Ascending aorta (tissue), 2 donors: ENCODE measurements at places on chromosomes 7 and 10. TPM values are rescaled to one million over a fixed set of nuclear protein-coding genes. Genes with fewer than 3 reads are reported as not detected.
A peak's percentile ranks its signal among the peaks of the same experiment; 100 is the strongest.

- no peaks in the 10 kb centered on the region for H3K36me3 ChIP-seq
- no peak for DNase-seq
- H3K4me1 ChIP-seq = no peaks in the 10 kb centered on the region
- no peak overlapping the region for H3K4me3 ChIP-seq
These were observed 4.3 kb downstream of the PFKP start for GRCh38 chr10:3071405-3072198.

- H3K4me1 ChIP-seq = no peaks in the 10 kb centered on the region
- H3K27ac ChIP-seq = no peak overlapping the region
- no peak for DNase-seq
- no peaks in the 10 kb centered on the region for H3K27me3 ChIP-seq
These were observed 91.1 kb downstream of the GPR37 start for GRCh38 chr7:124674451-124674850.

DNA sequence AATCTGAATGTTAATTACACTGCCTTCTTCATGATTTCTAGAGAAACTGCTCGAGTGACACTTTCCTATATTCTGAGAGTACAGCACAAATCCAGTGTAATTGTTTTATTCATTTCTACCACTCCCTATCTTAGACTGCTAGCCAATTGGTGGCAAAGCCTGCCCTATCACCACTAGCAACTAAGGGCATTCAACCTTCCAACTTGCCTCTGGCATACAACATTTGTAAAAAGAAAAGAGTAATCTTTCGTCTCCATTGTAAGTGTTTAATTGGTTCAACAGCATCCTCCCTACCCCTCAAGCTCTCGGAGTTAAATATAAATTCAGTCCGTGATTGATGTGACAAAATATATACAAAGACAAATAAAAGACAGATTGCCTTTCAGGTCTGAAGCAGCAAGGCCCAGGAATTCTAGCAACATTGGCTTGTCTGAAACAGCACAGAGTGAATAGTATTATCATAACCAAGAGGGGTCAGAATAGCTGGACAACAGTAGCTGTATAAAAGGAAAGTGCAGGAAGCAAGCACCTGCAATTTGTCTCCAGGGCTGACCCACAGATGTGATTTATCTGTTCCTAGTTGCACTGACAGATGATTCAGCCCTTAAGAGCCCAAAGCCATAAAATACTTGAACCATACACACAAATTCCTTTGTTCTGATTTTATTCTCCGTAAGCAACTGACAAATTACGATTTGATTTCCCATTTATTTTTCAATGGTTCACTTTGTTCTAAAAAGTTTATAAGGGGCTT is 47.6 kb upstream of the ANKRD1 start:
- no peak overlapping the region for H3K27ac ChIP-seq
- no peaks in the 10 kb centered on the region for H3K36me3 ChIP-seq
- no peak overlapping the region for H3K4me3 ChIP-seq
- H3K4me1 ChIP-seq = peaks cover 6% of the 10 kb centered on the region

- H3K4me3 ChIP-seq = no peak overlapping the region
- H3K27me3 ChIP-seq = no peaks in the 10 kb centered on the region
- H3K4me1 ChIP-seq = no peaks in the 10 kb centered on the region
- H3K27ac ChIP-seq = no peak overlapping the region
- H3K36me3 ChIP-seq = no peaks in the 10 kb centered on the region
These were observed 1171.6 kb upstream of the C7orf33 start for GRCh38 chr7:147418966-147419365.

GRCh38 chr7:101386558-101387231 is 24.0 kb downstream of the COL26A1 start:
- H3K36me3 ChIP-seq = no peaks in the 10 kb centered on the region
- H3K4me3 ChIP-seq = no peak overlapping the region
- no peak overlapping the region for H3K27ac ChIP-seq
- no peaks in the 10 kb centered on the region for H3K4me1 ChIP-seq

The PSD gene
- not detected for total RNA-seq

The PON1 gene
- not detected for total RNA-seq

The FAM107B gene
- total RNA-seq = 3.7 TPM

GRCh38 chr7:106679153-106679931 is 18.4 kb upstream of the CCDC71L start:
- H3K27ac ChIP-seq = no peak overlapping the region
- no peaks in the 10 kb centered on the region for H3K36me3 ChIP-seq
- no peak overlapping the region for H3K4me3 ChIP-seq
- no peaks in the 10 kb centered on the region for H3K27me3 ChIP-seq
- H3K4me1 ChIP-seq = no peaks in the 10 kb centered on the region

DNA sequence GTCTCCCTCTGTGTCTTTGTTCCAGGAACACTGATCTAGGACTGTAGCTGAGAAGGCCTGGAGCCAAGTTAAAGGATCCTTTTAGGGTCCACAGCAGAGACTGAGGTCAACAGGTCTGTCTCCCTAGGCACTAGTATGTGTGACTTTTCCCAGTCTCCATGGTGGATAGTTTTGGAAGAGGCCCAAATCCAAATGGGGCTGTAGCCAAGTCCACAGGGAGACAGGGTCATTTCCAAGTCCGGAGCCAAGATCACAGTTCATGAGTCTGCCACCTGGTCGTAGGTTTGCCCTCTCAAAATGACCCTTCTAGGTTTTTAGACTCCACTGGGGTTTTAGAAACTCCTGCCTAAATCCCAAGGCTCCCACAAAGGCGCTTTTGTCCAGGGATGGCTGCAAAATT is 16.8 kb downstream of the ZNF277 start:
- no peaks in the 10 kb centered on the region for H3K27me3 ChIP-seq
- H3K27ac ChIP-seq = no peak overlapping the region
- no peaks in the 10 kb centered on the region for H3K4me1 ChIP-seq
- no peak for DNase-seq

GRCh38 chr10:98312822-98313221 is 44.8 kb upstream of the LOXL4 start:
- H3K4me1 ChIP-seq = peaks cover 16% of the 10 kb centered on the region
- H3K4me3 ChIP-seq = no peak overlapping the region
- DNase-seq = no peak
- no peaks in the 10 kb centered on the region for H3K27me3 ChIP-seq
- H3K27ac ChIP-seq = no peak overlapping the region

GRCh38 chr7:47100817-47101435 is 481.0 kb downstream of the TNS3 start:
- DNase-seq = no peak
- H3K27me3 ChIP-seq = no peaks in the 10 kb centered on the region
- H3K36me3 ChIP-seq = no peaks in the 10 kb centered on the region
- H3K27ac ChIP-seq = no peak overlapping the region
- no peaks in the 10 kb centered on the region for H3K4me1 ChIP-seq

- H3K36me3 ChIP-seq = peaks cover 41% of the 10 kb centered on the region
- H3K27me3 ChIP-seq = no peaks in the 10 kb centered on the region
- DNase-seq = no peak
- peak overlapping the region; percentile 48 for H3K27ac ChIP-seq
These were observed 170.4 kb downstream of the ARID5B start for GRCh38 chr10:62071846-62072281.

GRCh38 chr7:76358011-76358480 is 745 bp downstream of the YWHAG start:
- no peak for DNase-seq
- peak overlapping the region; percentile 98 for H3K27ac ChIP-seq
- peaks cover 4% of the 10 kb centered on the region for H3K4me1 ChIP-seq
- no peaks in the 10 kb centered on the region for H3K27me3 ChIP-seq
- peak overlapping the region; percentile 81 for H3K4me3 ChIP-seq
- no peaks in the 10 kb centered on the region for H3K36me3 ChIP-seq

The LIPN gene
- not detected for total RNA-seq

DNA sequence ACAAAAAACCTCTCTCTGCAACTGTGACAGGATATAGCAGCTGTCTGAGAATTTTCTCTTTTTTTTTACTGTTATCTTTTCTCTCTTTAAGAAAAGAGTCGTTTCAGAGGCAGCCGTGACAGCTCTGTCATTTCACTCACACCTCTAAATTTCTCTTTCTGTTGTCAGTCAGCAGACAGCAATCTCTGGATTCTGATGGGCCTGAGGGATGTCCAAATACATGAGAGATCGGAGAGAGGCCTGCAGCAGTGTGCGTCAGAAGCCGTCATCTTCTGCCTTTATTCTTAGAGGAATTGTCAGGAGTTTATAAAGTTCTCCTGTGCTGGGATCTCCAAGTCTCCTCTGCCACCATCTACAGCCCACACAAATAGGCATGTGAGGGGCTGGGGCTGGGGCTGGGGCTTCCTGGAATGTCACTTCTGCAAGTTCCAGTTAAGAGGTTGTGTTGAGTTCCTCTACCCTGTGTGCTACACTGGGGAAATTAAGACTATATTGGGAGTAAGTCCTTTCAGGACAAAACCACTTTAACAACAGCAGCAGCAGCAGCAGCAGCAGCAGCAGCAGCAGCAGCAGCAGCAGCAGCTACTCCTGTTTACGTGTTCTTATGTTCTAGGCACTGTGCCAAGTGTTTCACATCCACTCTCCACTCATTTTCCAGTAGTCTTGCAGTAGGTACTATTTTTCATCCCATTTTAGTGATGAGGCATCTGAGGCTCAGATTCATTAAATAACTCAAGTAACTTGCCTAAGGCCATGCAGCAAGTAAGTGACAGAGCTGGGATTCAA is 541.3 kb downstream of the LRMDA start:
- peaks cover 9% of the 10 kb centered on the region for H3K4me1 ChIP-seq
- DNase-seq = no peak
- no peak overlapping the region for H3K4me3 ChIP-seq
- H3K27me3 ChIP-seq = no peaks in the 10 kb centered on the region
- H3K27ac ChIP-seq = peak overlapping the region; percentile 58

- no peak for DNase-seq
- H3K36me3 ChIP-seq = no peaks in the 10 kb centered on the region
These were observed 44.2 kb downstream of the PRF1 start for GRCh38 chr10:70558295-70558694.

GRCh38 chr7:121529003-121529402 is 132.9 kb upstream of the FAM3C start:
- H3K27ac ChIP-seq = no peak overlapping the region
- H3K4me3 ChIP-seq = no peak overlapping the region
- no peaks in the 10 kb centered on the region for H3K36me3 ChIP-seq

The HOXA3 gene
- total RNA-seq = 14.4 TPM

The DYNC1I1 gene
- total RNA-seq = 13.2 TPM

DNA sequence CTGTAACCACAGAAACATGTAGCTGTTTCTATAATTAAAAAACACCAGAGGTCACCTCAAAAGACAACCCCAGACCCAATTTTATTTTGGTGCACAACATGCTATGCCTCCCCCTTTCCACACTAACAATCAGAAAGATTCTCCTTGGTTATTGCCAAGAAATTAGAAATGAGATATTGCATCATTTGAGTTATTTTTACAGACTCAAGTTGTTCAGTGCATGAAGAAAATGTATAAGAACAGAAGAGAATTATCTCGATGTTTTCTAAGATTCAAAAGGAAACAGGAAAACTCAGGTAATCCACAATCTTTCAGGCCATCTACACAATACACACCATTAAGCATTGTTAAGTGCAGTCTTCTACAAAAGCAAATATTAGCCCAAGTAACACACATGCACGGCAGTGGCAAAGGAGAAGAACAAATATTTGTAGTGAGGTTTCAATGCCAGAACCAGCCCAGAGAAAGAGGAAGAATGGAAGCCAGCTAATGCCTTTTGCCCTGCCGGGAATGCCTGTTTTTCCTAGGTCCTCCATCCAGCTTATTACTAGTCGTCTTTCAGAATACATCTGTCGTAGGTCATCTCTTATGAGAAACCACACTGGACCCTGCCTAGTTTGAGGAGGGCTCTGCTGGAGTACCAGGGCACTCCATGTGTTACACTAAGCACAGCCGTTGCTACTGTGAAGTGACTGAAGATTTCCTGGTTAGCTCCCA is 67.6 kb upstream of the C1GALT1 start:
- no peak for DNase-seq
- H3K36me3 ChIP-seq = no peaks in the 10 kb centered on the region
- H3K27me3 ChIP-seq = no peaks in the 10 kb centered on the region
- no peak overlapping the region for H3K4me3 ChIP-seq
- no peaks in the 10 kb centered on the region for H3K4me1 ChIP-seq

The RASSF4 gene
- total RNA-seq = 40.0 TPM

DNA sequence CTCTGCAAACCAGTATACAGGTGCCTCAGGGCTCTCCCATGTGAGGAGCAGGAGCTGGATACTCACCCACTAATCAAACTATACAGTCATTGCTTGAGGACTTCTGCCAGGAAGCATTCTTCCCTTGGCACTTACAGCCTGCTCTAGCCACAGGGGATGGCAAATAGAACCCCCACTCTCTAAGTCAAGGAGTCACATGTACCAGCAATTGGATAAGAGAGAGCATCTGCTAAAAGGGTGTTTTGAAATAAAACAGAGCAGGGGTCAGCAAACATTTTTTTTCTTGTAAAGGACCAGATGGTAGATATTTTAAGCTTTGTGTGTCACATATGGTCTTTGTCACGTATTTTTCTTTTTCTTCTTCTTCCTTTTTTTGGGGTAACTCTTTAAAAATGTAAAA is 865.2 kb upstream of the GHITM start:
- H3K4me1 ChIP-seq = no peaks in the 10 kb centered on the region
- H3K27ac ChIP-seq = no peak overlapping the region
- no peaks in the 10 kb centered on the region for H3K36me3 ChIP-seq
- no peak for DNase-seq

DNA sequence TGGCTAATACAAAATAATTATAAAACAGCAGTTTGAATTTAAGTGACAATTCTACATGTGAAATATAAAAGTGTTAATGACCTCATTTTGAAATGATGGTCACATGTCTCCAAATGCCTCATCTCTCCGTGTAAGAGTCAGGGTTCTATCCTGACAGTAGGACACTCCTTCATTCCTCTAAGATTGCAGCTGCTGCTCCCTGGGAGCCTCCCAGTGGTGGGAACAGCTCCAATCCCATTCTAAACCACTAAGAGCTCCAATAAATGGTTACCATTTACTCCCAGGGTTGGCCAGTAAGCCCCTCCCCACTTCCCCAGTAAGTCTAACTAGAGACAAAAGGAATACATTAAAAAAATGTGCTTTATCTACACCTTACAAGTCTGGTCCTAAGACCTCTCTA is 344.6 kb upstream of the AOAH start:
- H3K4me1 ChIP-seq = no peaks in the 10 kb centered on the region
- no peak overlapping the region for H3K27ac ChIP-seq
- no peak for DNase-seq

DNA sequence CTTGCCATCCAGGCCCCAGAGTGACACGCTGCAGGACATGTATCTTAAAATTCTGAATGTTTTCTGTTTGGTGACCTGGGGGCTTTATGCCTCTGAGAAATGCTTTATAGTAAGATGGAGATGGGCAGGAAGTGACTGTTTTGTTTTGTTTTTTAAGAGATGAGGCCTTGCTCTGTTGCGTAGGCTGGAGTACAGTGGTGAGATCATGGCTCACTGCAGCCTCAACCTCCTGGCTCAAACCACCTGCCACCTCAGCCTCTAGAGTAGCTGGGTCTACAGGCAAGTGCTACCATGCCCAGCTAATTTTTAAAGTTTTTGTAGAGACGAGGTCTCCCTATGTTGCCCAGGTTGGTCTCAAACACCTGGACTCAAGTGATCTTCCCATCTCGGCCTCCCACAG is 20.6 kb downstream of the ZNF777 start:
- DNase-seq = no peak
- H3K27ac ChIP-seq = no peak overlapping the region
- H3K4me1 ChIP-seq = no peaks in the 10 kb centered on the region
- no peaks in the 10 kb centered on the region for H3K27me3 ChIP-seq
- peaks cover 30% of the 10 kb centered on the region for H3K36me3 ChIP-seq

The GUSB gene
- 8.7 TPM for total RNA-seq

The RAB19 gene
- total RNA-seq = not detected

The LYZL2 gene
- total RNA-seq = not detected

The PNLIPRP3 gene
- not detected for total RNA-seq

GRCh38 chr7:116357781-116358670 is 141.5 kb upstream of the CAV2 start:
- H3K36me3 ChIP-seq = no peaks in the 10 kb centered on the region
- DNase-seq = no peak
- H3K4me1 ChIP-seq = peaks cover 48% of the 10 kb centered on the region
- no peak overlapping the region for H3K4me3 ChIP-seq

The ACSM6 gene
- total RNA-seq = not detected

The IFIT2 gene
- total RNA-seq = 0.85 TPM
